ENCODE measurements at places on chromosomes 12 and 14.

GRCh38 chr14:95862243-95862642 is 14.4 kb upstream of the TUNAR start:
- no peak for DNase-seq

DNA sequence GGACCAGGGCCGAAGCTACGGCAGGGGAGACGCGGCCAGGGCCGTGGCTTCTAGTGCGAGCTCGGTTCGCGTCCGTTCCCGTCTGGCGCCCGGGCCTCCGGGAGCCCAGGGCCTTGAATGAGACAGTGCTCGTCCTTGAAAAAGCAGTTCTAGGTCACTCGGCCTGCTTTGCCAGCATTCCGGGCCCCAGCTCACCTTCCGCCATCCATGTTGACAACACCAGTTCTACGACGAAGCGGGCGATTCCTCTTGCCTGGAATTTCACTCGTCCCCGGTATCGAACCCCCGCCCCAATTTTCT is 4.5 kb downstream of the OR10AD1 start:
- no peak for DNase-seq

DNA sequence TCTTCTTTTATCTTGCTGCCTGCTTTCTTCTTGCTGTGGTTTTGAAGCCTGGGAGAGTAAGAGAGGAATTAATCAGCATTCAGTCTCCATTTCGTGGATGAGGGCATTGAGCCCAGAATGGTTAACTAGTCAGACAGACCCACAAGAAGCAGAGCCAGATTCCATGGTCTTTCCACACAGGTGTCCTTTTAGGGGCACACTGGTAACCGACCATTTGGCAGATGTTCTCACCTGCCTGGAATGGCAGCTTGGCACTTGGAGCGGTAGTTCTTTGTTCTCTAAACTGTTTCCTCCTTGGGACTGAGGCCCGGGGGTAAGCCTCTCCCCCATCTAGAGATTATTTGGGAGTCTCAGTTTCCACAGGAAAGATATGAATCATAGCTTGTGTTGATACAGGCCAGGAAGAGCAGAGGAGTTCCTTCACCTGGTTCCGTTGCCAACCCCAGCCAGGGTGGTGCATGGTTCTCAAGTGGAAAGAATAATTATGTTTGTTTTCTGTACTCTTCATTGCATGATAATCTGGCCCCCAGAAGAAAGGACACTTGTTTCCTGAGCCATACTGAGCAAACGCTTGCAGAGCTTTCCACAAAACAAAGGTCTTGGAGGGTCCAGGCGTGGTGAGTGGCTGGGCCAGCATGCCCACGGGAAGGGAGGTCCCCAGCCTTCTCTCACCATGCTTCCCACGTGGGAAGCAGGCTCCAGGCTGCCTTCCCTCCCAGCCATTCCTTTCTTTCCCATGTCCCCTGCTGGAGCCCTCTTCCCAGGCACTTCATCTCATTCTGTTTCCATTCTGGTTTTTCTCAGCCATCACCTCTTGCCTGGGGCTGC is 2.0 kb upstream of the KRT75 start:
- DNase-seq, result no peak

- DNase-seq, result no peak
Measured at GRCh38 chr14:88468406-88468805, 82.9 kb downstream of the SPATA7 start.

DNA sequence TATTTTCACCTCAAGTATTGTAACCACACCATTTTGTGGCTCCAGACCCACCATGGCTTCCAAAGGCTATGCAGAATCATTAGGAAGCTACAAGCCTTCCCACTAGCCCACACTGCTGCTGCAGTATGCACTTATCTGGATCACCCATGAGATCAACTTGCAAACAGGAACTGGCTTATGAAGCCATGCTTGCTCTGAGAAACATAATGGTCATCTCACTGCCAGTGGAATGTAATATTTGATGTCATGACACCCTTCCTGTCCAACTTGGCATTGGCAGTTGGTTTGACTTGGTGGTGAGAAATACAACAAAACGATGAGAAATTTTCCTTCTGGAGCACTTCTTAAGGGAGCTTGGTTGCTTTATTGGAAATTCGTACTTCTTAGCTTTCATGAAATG is 69.3 kb upstream of the FRMD6 start:
- DNase-seq, result no peak

- no peak for DNase-seq
Measured at GRCh38 chr14:22915886-22916521, 2.9 kb downstream of the RBM23 start.

DNA sequence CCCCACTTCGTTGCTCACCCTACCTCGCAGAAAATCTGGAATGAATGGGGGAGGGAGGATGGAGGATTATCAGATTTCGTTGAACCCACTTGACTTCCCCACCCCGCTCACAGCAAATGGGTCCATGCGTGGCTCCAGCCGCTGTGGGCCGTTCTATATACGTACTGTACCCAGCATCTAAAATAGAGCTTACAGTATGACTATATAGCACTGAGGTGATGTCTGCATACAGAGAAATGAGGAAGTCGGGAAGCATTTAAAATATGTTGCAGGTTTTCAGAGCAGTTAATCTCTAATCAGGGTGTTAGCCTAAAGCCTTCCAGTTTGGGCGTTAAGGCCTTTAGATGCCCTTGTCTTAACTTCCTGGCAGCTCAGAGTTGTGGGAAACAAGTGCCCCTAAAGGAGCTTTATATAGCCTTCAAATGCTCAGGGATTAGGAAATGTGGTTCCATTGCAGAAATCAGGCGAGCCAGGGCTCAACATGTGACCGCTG is 1.4 kb downstream of the BICDL1 start:
- DNase-seq, result no peak

GRCh38 chr12:106321139-106321850 is 18.8 kb downstream of the TCP11L2 start:
- DNase-seq, result no peak

Data from CMK (cell line).